ENCODE measurements at places on chromosomes 4 and X.

DNA sequence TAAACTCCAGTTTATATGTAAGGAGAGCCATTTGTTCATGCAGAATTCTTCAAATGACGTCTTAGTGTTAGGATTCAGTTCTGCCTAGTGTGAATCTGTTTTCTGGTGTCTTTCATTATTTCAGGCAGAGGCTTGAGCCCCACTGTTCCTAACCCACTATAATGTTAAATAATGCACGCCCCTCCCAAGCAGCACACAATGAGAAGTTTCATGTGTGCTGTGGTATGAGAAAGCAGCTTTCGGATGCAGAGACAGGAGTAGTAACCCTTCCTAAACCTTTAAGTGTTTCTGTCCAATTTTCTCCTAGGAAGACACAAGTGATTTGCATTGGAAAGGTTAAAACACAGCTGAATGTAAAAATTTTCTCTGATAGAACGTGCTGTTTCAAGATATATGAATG is 54.5 kb downstream of the TRIM2 start:
- no peak for DNase-seq

DNA sequence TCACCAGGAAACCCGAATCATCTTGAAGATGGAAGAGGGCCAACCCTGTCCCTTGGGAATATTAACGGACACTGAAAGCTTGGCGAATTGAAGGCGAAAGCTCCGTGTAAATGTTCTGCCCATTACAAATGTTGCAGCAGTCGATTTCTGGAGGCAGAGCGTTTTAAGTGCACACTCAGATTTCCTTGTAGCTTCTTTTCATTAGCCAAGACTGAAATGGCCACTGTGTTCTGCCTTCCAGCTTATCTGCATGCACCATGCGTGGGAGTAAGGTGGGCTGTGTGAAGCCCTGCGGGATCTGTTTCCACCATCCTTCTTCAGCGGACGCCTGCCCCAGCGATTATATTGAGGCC is 1.3 kb downstream of the SMIM20 start:
- DNase-seq = no peak

DNA sequence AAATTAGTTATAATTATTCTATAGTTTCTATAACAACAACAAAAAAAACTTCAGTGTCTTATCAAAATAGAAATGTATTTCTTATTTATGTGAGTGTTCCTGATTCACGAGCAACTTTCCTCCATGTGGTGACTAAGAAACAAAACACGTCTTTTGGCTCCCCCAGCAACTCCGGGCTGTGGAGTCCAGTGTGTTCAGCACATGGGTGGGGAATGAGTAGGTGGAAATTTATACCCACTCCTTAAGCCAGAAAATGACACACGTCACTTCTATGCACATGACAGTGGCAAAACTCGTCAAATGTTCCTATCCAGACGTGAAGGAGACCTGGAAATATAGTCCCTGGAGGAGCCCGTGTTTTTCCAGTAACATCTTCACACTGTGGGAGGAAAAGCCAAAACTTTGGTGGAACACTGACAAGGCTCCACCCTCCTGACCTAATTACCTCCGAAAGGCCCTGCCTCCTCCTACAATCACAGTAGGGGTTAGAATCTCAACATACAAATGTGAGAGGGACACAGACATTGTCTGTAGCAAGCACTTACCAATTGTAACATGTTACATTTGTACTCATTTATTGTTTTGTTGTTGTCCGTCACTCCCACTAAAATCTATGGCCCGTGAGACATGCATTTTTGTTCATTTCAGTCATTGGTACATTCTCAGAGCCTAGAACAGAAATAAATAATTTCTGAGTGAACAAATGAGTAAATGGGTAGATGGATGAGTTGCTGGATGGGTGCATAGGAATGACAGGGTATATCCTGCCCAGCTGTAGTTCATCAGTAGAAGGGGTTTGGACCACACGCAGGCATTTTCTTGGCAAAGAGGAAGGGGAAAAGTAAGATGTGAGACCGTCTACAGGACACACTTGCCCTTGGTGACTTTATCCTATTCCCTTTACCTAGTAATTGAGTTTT is 605.8 kb upstream of the TENM3 start:
- DNase-seq = no peak

DNA sequence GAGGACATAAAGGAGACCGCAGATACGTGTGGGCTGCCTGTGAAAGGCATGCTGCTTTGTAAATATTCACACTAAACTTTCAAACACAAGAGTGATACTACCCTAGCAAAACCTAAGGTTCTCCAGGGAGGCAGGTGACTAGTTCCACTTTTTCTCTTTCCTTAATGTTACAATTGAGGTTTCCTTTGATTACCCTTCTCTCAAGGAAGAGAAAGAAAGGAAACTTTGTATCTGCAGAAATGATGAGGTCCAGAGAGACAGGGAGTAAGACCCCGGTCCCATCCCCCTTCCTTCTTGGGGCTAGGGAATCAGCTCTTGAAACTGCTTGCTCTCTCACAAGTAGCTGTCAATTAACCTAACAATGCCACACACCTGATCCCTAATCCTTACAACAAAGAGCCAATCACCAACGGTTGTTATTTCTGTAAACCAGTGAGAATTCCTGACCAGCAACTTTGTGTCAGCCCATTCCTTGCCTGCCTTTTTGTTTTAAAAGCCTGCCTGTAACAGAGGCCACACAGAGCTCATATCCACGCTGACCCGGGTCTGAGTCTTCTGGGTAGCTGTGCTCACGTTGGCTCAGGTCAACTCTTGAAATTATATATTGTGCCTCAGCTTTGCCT is 754.8 kb upstream of the FRG1 start:
- DNase-seq = no peak

DNA sequence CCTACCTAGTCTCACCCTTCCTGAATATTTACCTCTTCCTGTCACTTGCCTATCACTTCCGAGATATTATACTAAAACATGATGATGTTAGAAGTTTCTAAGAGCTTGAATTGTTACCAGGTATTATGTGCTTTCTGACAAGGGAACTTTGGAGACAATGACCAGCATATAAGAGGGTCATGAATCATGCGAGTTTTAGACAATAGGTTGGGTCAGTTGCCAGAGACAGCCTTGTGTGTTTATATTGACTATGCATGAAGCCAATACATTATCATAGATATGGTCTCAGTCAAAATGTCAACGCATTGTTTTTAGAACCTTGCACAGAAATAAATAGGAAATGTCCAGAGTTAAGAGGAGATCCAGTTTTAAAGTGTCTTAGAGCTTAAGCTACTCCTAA is 116.8 kb downstream of the KLHL4 start:
- DNase-seq = no peak

- peak; percentile 26 for DNase-seq
Observed at GRCh38 chr4:4430492-4431195, 43.7 kb downstream of the NSG1 start.

DNA sequence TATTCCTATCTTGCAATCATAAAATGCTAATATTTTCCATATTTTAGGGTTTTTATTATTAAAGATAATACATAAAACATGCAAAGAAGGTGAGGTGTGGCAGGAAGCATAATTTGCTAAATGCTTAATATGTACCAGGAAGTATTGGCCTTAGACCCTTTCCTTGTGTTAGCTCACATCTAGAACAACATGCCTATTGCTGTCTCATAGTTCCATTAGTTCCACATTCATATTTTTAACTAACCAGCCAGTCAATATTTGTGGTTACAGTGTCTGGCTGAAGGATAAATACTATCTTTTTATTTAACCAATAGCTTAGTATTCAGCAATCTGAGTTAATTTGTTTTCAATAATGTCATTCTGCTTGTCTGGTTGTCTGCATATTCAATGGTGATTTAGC is 432.6 kb downstream of the INPP4B start:
- no peak for DNase-seq

DNA sequence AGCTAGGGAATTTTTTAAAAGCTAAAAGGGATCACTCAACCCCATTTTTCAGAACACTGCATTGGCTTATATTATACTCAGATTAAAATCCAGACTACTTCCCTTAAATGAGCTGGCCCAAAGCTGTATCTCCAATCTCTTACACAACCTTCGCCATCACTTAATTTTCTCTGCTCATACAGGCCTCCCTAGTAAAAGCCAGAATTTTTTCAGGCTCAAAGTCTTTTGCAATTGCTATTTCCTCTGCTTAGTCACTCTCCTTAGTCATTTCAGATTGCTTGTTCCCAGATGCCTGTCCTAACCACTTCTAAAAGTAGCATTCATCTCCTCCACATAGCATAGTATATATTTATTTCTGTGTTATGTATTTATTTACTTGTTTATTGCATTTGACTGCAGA is 1587.9 kb upstream of the ADGRL3 start:
- no peak for DNase-seq

- no peak for DNase-seq
Observed at GRCh38 chr4:4603067-4603466, 61.2 kb upstream of the STX18 start.

DNA sequence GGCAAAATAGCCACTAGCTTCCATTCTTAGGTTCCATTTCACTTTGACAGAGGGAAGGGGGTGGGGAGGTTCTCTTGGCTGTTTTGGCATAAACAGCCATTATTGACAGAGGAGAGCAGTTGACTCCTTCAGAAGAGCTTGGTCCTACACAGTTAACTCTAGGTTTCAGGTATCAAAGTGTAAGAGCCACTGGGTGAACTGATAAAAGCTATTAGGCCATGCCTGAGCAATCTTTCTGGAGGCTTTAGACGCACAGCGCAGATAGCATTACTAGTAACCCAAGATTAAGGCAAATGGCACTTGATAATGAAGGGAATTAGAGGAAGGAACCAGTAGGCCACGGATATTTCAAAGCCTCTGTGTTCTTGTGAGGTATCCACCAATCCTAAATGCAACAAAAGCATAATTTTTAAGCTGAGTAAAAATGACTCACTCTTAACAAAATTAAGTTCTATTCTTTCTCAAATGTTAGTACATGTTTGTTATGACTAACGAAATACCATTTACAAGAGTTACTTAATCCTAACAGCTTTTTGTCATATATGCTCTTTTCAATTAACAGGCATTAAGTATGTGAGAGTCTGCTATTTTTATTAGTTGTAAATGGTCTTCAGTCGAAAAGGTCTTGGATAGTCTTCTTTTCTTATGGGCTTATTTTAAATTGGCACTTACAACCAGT is 53.6 kb downstream of the SLC7A11 start:
- no peak for DNase-seq

DNA sequence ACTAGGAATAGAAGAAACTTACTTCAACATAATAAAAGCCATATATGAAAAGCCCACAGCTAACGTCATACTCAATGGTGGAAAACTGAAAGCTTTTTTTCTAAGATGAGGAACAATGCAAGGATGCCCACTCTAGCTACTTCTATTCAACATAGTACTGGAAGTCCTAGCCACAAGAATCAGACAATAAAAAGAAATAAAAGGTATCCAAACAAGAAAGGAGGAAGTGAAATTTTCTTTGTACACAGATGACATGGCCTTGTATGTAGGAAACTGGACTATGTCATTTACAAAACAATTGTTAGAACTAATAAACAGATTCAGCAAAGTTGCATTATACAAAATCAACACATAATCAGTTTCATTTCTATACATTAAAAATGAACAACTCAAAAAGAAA is 25.5 kb upstream of the NXT2 start:
- no peak for DNase-seq

DNA sequence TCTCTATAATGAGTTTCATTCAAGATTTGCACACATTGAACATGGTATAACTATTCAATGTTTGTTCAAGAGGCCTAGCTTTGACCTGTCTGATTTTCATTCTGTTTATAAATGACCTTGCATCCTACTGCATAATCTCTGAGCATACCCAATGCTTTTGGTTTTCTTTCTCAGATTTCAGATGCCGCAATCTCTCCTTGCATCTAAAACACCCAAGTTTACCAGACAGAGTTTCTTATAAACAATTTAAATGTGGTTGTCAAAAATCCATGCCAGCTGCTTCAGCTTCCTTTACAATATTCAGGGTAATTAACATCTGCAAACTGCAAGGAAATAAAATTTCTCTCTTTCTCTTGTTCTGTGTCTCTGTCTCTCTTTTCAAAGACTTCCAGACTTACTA is 123.0 kb upstream of the PCDH18 start:
- DNase-seq = no peak

DNA sequence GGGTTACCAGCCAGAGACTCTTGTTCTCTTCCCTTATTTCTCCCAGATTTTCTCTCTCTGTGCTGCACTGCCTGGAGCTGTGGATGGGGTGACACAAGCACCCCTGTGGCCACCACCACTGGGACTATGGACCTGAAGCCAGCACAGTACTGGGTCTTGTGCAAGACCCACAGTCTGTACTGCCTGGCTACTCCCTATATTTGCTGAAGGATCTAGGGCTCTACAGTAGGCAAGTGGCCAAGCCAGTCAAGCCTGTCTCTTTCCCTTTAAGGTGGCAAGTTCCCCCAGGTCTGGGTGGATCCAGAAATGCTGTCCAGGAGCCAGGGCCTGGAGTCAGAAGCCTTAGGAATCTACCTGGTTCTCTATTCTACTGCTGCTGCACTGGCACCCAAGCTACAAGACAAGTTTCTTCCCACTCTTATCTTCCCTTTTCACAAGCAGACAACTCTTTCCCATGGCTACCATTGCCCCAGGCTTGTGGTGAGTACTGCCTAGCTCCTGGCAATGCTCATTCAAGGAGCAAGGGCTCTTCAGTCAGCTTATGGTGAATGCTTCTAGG is 28.4 kb upstream of the CT47A1 start:
- no peak for DNase-seq

- DNase-seq = no peak
Observed at GRCh38 chr4:71360844-71361243, 22.0 kb downstream of the SLC4A4 start.

DNA sequence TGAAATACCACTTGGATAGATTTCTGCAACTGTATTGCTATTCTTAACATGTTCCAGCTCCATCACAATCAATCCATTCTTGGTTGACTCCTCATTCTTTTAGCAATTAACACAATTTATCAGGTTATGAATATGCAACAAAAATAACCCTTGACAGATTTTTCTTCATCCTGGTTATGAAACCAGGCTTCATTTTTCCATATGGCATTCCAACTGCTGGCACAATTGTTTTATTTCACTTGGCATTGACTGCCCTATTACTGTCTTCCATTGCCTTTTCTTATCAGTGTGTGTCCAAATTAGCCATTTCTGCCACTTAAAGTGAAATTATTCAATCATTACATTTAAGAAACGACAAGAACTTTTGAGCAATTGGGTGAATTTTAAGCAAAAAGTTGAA is 388.8 kb upstream of the EPHA5 start:
- no peak for DNase-seq

GRCh38 chrX:290476-291166 is 9.4 kb downstream of the PLCXD1 start:
- no peak for DNase-seq

DNA sequence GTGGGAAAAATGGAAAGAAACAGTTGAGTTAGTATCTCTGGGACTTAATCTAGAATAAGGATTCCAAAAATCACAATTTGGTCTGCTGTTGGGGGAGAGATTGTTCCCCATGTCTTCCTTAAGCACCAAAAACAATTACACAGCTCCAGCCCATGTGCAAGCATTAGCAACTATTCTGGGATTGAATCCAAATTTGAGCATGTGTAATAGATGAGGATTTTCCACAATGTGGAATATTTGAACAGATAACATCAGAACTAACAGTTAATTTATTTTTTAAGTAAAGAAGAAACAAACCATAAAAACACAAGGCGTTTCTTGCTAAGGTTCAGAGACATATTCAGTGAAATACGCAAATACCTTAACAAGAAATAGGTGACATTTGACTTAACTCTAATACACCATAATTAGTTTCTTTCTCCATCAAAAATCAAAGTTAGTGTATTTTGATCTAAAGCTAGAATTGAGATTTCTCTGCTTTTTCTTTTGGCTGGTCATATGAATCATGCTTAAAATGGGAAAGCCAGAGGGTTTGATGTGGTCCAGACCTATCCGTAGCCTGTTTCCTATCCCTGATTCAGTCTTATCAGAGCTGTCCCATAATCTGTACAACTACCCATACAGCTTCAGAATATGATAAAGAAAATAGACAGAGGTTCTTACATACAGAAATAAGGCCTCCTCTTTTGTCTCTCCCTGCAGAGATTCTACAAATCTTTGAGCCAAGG is 413.4 kb downstream of the PACRGL start:
- DNase-seq = no peak
